Neural crest cell (in vitro differentiated cells): ENCODE measurements at places on chromosomes 2 and 18. TPM values are rescaled to one million over a fixed set of nuclear protein-coding genes. Genes with fewer than 3 reads are reported as not detected.

DNA sequence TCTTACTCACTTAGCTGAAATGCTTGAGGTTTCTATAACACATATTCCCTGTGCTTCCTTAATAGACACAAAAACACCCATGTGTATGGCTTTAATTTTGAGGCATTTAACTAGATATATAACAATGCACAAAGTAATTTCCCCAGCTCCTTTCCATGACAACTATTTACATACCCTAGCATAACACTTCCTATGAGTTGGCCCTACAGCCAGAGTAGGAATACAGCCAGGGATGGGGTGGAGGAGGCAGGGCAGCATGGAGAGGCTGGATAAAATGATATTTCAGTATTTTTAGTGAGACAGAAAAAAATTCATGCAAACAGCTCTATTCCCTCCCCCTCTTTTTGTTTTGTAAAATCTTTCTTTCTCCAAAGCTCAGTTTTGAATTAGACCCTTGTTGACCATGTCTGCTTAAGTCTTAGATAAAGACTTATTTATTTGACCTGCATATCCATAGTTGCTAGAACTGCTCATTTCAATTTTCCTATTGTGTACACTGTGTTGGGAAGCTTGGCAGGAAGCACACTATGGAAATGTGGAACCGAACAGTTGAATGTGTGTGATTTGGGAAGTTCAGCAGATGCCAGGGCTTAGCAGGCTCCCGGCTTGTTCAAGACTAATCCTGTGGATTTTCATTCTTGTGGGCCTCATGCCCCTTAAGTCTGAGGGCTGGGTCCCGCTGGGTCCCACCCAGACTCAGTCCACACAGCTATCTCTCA is 11.2 kb upstream of the B3GNT2 start:
- H3K4me1 ChIP-seq: peaks cover 10% of the 10 kb centered on the region
- no peak overlapping the region for H3K27ac ChIP-seq
- no peaks in the 10 kb centered on the region for H3K27me3 ChIP-seq
- no peak for DNase-seq
- no peak overlapping the region for H3K4me3 ChIP-seq

- H3K36me3 ChIP-seq: no peaks in the 10 kb centered on the region
- peak; percentile 7 for DNase-seq
- H3K4me1 ChIP-seq: peaks cover 28% of the 10 kb centered on the region
- H3K27ac ChIP-seq: peak overlapping the region; percentile 63
- no peaks in the 10 kb centered on the region for H3K27me3 ChIP-seq
Observed at GRCh38 chr2:60364491-60364890, 189.0 kb downstream of the BCL11A start.

The CCBE1 gene
- 0.18 and 0.33 TPM in 2 replicates for total RNA-seq

The TMEM150A gene
- 20.9 and 22.2 TPM in 2 replicates for total RNA-seq

GRCh38 chr2:237594514-237594871 is 4.0 kb upstream of the RAB17 start:
- no peak overlapping the region for H3K4me3 ChIP-seq
- peaks cover 34% of the 10 kb centered on the region for H3K4me1 ChIP-seq
- no peak for DNase-seq
- no peaks in the 10 kb centered on the region for H3K36me3 ChIP-seq

The GPAT2 gene
- total RNA-seq: not detected in 2 replicates

- H3K4me1 ChIP-seq: no peaks in the 10 kb centered on the region
- no peak overlapping the region for H3K4me3 ChIP-seq
- H3K36me3 ChIP-seq: no peaks in the 10 kb centered on the region
- DNase-seq: no peak
- H3K27me3 ChIP-seq: no peaks in the 10 kb centered on the region
Observed at GRCh38 chr2:5473635-5474034, 218.5 kb upstream of the SOX11 start.
